ENCODE measurements at places on chromosomes 7 and 10.
A peak's percentile ranks its signal among the peaks of the same experiment; 100 is the strongest.

- peak; percentile 36 for DNase-seq
Observed at GRCh38 chr10:77428691-77429395, 208.8 kb downstream of the KCNMA1 start.

DNA sequence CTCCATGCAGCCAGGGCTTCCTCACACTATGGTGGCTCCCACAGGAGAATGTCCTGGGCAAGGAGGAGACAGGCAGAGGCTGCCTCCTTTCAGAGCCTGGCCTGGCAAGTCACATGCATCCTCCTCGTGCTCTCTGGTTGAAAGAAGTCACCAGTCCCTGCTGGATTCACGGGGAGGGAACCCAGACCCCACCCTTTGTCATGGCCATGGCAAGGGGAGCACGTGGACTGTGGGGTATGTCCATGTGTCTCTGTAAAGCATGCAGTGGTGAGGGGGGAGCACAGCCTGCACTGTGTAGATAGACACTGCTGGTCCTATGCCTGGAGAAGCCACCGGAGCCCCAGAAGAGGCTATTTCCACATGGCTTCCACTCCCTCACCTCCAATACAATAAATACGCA, 225.0 kb downstream of the TCERG1L start:
- no peak for DNase-seq

- no peak for DNase-seq
Observed at GRCh38 chr10:53846809-53847208, 954.2 kb downstream of the PCDH15 start.

- DNase-seq, result no peak
Observed at GRCh38 chr7:2732388-2732787, 44.4 kb downstream of the AMZ1 start.

Data from midbrain (tissue), 1 donor.